ENCODE measurements at places on chromosomes 7 and 10.

- DNase-seq: no peak
Observed at GRCh38 chr7:4207011-4207410, 475.1 kb upstream of the FOXK1 start.

DNA sequence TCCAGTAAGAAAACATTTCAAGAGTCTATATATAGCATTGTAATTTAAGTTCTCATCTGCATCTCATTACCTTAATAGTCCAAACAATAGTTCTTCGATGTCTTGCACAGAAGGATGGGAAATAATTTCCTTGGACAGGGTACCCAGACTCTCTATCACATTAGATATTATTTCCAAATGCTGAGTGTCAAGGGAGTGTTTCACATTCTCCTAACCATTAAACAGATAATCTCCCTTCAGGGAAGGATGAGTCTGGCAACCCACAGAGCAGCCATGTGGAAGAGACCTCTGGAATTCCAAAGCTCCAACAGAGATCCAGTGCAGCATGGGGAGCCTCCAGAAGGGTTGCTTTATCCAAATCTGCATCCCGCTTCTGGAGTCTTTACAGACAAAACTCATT lies 89.6 kb downstream of the FZD1 start:
- no peak for DNase-seq

- no peak for DNase-seq
Observed at GRCh38 chr7:139842401-139843210, 13.5 kb downstream of the TBXAS1 start.

DNA sequence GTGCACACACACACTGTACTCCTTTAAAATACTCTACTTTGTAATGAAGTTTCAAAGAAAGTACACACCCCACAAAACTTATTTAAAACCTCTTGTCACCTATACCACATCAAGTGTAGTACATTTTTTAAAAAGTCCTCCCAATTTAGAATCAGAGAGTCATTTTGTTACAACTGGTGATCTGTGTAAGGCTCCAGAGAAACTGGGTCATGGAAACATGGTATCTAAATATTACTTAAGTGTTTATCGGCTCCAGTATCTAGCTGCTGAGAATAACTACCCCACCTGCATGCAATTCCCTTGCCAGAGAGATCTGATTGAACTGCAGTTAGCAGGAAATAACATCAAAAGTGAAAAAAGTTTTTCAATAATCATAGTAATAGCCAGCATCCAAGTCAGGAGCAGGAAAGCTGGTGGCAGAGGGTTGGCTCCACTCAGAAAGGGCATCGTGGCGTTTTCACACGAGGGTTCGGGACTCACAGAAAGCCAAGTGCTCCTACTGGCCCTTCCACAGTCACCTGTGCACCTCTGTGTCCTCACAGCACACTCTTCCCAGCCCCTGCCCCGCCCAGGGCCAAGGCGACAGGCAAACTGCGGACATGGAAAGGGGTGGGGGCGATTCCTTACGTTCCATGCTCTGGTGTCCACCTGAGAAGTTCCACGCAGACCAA lies 6.5 kb downstream of the RGS10 start:
- DNase-seq: no peak

- DNase-seq: no peak
Observed at GRCh38 chr10:107474650-107475049, 310.1 kb upstream of the SORCS1 start.

DNA sequence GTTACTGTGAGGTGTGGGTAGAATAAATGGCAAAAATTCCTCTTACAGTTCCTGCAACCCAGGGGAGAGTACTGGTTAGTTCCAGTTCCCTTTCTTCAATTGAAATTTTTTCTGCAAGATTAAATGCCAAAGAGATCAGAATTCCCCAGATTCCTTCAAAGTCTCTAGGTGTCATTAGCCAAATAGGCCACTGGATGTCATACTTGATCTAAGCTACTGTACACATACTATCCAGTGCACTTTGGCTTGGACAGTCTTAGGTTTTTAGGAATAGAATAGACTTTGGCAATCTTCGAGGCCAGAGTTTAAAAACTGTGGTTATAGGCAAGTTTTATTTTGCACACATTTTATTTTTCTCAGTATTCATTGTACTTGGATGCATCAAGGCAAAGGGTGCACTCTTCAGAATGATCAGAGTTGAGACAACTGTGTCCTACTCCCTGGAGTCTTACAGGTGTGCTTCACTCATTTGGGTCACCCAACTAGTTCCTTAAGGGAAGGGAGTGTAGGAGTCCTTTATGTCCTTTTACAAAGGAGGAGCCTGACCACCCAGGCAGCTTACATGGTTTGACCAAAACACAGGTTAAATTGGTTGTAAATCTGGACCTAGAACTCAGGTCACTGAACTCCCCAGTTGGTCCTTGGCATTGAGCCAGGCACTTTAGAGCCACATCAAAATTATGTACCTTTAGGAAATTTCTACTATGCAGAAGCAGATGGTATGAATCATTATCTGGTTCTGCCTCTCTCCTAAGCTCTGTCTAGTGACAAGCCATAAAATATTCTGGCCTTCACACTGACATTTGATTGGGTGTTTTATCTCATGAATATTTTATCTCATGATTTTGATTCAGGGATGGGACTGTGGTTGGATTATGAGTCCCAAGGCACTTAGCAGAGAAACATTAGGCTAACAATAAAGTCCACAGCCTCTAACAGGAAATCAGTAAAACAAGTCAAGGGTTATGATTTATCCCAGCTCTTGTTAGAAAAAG lies 49.5 kb downstream of the ASAH2B start:
- no peak for DNase-seq

DNA sequence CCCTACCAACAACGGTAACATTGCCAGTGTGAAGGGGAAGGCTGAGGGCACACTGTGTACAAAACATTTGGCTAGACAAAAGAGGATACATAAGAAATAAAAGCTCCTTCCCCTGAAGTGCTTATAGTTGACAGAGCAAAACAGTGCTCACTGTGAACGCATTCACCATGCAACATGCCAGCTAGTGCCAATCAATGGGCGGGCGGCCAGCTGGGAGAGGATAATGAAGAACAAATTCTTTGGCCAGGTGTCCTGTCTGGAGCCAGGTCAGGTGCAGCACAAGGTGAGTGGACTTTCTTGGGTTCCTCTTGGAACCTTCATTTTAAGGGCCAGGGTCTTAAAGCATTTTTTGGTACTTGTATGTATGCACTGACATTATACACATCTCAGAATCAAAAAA lies 106.1 kb downstream of the ICA1 start:
- no peak for DNase-seq

GRCh38 chr7:149790146-149790548 lies 16.8 kb upstream of the ZNF467 start:
- peak; percentile 51 for DNase-seq

DNA sequence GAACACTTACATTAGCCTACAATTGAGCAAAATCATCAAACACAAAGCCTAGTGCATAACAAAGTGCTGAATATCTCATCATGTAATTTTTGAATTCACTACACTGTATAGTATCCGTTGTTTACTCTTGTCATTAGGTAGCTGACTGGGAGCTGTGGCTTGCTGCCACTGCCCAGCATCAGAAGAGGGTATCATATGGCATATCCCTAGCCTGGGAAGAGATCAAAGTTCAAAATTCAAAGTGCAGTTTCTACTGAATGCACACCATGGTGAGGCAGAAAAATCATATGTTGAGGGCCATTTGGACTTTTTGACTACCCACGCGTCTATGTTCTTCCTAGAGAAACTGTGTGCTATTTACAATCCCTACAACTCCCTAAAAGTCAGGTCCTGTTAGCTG lies 7.5 kb upstream of the ZC3HAV1 start:
- DNase-seq: no peak

DNA sequence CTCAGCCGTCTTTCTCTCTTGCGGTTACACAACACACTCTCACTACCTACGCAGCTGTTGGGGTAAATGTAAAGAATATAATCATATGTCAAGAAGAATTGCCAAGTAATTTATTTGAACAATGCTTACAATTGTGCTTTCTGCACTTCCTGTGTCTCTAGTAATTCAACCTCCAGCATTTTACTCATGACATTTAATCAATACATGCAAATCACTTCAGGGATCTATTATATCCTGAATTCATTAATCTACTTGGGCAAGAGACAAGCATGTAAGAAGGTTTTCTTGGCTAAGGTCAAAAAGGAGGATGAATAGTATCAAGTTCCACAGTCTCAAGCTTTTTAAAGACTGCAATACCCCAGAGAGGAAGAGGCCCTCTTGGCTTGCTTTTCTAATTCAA lies 562.9 kb upstream of the ADARB2 start:
- DNase-seq: no peak

DNA sequence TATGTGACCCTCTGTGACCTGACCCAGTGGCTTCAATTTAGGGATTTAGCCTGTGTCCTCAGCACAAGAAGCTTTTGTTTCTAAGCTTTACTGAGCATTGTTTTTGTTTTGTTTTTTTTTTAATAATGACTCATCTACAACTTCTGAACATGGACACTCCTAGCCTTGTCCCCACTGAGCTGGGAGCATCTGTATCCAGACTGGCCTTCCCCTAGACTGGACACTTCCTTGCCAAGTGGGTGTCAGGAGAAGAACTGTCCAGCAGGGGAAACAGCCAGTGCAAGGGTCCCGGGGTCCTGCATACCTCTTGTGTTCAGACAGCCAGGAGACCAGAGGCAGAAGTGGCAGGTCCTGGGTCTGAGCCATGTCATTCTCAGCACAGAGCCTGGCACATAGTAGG lies 108.6 kb downstream of the TMEM130 start:
- DNase-seq: no peak

DNA sequence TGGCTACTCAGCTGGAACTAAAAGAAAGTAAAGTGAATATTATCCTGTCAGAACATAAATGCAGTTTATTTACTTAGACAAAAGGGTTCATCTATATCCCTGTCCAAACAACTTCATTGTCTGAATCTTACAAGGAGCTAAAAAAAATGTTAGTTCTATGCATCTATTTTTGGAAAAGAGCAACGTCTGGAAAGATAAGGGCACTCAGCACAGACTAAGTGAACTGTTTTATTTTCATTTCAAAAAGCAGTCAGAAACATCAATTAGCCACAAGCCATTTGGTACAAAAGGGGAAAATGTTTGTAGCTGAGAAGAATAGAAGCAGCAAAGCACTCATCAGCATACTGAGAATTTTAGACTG lies 245.5 kb downstream of the FOXP2 start:
- no peak for DNase-seq

DNA sequence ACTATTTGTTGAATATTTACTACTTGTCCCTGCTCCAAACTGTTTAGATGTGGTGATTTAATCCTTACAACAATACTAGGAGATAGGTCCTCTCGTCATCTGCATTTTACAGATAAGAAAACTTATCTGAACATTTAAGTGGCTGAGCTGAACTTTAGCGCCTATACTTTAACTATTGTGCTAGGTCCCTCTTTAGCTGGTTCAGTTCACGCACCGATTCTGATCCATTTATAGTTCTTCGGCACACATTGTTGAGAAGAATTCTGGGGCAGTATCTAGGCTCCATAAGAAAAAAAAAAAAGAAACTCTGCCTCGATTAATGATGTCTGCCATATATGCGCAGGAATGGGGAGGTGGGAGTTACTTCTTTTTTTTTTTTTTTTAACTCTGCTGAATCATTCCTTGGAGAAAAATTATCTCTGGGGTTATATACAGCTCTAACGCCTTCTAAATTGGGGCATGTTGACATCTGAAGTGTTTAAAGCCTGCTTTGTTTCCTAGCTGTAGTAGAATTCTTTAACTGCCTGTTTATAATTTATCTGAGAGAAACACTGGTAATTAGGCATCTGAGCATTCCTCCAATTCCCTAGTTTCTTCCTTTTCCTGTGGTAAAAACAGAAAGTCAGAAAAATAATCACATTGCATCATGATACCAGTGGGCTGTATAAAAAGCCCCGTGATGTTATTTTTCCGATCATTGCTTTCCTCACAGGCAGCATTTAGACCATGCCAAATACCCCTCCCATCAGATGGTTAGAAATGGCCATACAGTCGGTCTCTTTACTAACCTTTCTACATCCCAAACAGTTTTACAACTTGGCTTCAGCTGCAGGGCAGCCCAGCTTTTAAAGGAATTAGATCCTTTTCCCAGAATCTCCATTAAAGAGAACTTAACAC lies 98.5 kb upstream of the KDM7A start:
- DNase-seq: no peak

DNA sequence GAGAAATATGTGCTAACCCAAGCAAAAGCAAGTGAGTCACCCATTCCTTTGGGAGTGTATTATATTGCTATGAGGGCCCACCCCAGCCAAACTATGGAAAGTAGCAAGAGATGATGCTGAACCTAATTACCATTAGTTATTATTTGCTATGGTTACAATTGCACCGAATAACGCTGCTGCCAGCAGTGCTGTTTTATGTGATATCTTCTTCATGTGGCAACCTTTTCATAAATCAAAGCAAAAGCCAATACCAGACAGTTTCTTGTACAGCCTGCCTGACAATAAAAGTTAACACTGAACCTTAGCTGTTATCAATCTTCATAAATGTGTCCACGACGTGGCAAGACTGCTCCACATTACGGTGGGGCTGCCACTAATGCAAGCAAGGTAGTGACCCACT lies 241.7 kb upstream of the PLXNA4 start:
- DNase-seq: no peak

- peak; percentile 73 for DNase-seq
Observed at GRCh38 chr7:37440738-37441385, 7.8 kb downstream of the ELMO1 start.

- DNase-seq: no peak
Observed at GRCh38 chr10:75070961-75071428, 40.5 kb upstream of the SAMD8 start.

DNA sequence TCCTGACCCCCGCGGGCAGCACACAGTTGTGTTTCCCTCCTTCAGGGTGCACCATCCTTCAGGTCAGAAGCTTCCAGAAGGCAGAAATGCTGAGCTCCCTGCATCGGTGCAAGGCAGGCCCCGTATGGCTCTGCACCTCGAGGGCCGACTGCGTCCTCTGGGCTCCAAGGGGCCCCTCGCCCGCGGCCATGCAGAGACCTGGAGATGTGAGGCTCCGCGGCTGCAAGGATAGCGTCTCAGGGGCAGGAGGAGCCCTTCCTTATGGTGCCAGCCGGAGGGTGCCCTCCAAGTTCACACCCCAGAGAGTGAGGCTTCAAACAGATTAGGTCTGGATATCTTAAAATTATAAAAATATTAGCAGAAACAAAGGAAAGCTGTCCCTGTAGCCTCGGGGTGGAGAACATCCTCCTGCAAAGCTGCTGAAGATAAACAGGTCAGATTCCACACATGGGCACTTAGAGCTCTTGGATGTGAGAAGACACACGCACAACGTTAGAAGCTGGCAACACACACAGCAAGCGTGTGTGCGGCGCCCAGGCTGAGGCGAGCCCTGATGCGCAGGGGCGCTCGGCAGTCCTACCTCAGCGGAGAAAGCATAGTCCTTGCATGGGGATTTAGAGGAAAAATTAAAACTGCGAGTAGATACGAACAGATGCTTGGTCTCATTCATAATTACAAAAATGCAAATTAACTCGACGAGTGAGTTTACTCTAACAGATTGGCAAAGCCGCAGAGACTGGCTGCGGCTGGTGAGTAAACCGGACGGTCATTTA lies 20.4 kb downstream of the KNDC1 start:
- no peak for DNase-seq

All from activated CD4-positive, alpha-beta T cell treated with anti-CD3 and anti-CD28 coated beads, Interleukin-2, Interleukin-6, amounts not matched to agents 100 ng/mL and 50 ng/mL, durations not matched to agents 16 hours and 8 hours (primary cell).